ENCODE measurements at places on chromosomes 7 and 10. TPM values are rescaled to one million over a fixed set of nuclear protein-coding genes. Genes with fewer than 3 reads are reported as not detected.

DNA sequence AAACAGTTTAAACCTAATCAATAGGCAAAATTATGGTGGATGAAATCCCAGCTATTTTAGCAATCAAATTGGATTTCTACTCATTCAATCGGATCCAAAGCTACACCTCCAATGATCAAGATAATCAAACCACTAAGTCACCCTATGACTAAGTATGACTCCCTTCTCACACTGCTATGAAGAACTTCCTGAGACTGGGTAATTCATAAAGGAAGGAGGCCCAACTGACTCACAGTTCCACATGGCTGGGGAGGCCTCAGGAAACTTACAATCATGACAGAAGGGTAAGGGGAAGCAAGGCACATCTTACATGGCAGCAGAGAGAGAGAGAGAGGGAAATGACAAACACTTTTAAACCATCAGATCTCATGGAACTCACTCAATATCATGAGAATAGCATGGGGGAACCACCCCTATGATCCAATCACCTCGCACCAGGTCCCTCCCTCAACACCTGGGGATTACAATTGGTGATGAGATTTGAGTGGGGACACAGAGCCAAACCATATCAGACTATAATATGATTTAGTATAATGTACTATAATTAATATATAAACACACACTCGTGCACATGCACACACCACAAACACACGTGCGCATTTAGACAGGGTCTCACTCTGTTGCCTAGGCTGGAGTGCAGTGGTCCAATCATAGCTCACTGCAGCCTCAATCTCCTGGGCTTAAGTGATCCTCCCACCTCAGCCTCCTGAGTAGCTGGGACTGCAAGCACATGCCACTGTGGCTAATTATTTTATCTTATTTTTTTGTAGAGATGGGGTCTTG is 213.6 kb upstream of the FOXK1 start:
- H3K36me3 ChIP-seq: no peaks in the 10 kb centered on the region
- no peak overlapping the region for H3K27ac ChIP-seq
- no peak overlapping the region for H3K4me3 ChIP-seq
- H3K4me1 ChIP-seq: no peaks in the 10 kb centered on the region
- no peaks in the 10 kb centered on the region for H3K27me3 ChIP-seq
- DNase-seq: no peak

DNA sequence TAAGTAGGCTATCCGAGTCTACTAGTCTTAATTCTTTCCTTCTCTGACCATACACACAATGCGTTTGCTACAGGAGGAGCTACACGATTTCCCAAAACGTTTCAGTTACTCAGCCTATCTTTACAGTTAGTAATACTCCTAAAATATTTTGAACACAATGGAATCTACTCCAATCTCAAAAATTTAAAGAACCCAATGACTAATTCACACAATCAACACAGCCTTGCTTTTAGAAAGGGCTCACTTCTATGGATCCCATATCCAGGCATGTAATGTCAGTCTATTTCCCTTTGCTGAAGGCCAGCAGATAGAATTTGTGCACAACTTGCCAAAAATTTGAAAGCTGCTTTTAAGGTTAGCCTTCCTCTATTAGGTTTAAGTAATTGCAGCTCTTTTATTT is 107.2 kb downstream of the VPS41 start:
- DNase-seq: peak; percentile 1
- peaks cover 3% of the 10 kb centered on the region for H3K4me1 ChIP-seq
- no peak overlapping the region for H3K4me3 ChIP-seq

The ZNF518A gene
- 7.9 TPM for total RNA-seq

GRCh38 chr10:130782467-130782866 is 529.1 kb downstream of the TCERG1L start:
- no peak overlapping the region for H3K27ac ChIP-seq
- H3K36me3 ChIP-seq: no peaks in the 10 kb centered on the region
- no peaks in the 10 kb centered on the region for H3K4me1 ChIP-seq
- no peaks in the 10 kb centered on the region for H3K27me3 ChIP-seq
- H3K4me3 ChIP-seq: no peak overlapping the region

The EBLN1 gene
- total RNA-seq: not detected

- peaks cover 4% of the 10 kb centered on the region for H3K4me1 ChIP-seq
- H3K4me3 ChIP-seq: no peak overlapping the region
These were observed 251.1 kb downstream of the IPMK start for GRCh38 chr10:58016614-58017013.

GRCh38 chr10:113441220-113441619 is 111.6 kb upstream of the HABP2 start:
- no peak overlapping the region for H3K27ac ChIP-seq
- no peaks in the 10 kb centered on the region for H3K4me1 ChIP-seq
- no peak overlapping the region for H3K4me3 ChIP-seq
- no peaks in the 10 kb centered on the region for H3K27me3 ChIP-seq
- DNase-seq: no peak
- H3K36me3 ChIP-seq: no peaks in the 10 kb centered on the region
